Muscle of back (tissue), 13 donors: ENCODE measurements at places on chromosomes 11 and 22. TPM values are rescaled to one million over a fixed set of nuclear protein-coding genes. Genes with fewer than 3 reads are reported as not detected.
A peak's percentile ranks its signal among the peaks of the same experiment; 100 is the strongest.

- no peak for DNase-seq
Observed at GRCh38 chr11:88478136-88478815, 140.7 kb upstream of the CTSC start.

- peak; percentile 79 for DNase-seq
Observed at GRCh38 chr11:63762654-63763495, 5.7 kb downstream of the ZFTA start.

DNA sequence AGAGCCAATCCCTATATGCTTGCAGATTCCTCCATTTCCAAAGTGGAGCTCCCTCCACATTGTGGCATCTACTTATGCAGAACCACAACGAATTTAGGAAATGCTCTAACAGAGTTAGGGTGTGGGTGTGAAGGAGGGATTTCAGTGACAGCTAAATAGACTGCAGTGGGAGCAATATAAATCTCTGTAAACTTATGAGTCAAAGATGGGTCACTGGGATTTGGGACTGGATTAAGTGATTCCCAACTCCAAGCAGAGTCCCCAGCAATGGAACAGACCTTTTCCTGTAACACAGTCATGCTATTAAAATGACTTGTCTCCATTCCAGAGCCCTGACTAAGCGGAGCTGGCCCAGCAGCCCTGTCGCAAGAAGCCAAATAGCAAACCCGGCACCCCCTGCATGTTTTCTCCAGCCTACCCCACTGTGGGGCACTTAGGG, 36.6 kb downstream of the RPL27A start:
- peak; percentile 83 for DNase-seq

DNA sequence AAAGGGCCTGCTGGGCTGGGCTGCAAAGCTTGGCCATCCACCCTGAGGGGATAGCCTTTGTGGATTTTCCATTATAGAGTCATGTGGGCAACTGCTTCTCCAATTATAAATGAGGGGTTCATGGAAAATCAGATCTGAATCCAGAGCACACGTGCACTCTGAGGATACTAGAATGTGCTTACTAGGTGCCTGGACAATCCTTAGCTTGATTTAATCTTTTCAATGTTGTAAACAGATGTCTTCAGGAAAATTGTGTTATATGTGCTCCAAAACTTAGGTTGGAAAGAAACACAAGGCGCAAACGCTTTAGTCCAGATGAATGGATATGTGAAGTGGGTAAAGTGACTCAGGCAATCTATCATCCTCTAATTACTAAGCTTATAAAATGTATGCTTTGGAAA, 92.0 kb downstream of the SLC17A6 start:
- DNase-seq, result no peak

RABL2B gene
- 37.6 TPM for polyA plus RNA-seq
